ENCODE measurements at places on chromosomes 12 and 14.

DNA sequence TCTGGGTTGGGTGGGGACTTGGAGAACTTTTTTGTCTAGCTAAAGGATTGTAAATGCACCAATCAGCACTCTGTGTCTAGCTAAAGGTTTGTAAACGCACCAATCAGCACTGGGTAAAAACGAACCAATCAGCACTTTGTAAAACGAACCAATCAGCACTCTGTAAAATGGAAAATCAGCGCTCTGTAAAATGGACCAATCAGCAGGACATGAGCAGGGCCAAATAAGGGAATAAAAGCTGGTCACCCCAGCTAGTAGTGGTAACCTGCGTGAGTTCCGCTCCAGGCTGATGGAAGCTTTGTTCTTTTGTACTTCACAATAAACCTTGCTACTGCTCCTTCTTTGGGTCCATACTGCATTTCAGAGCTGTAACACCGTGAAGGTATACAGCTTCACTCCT is 1.7 kb upstream of the ACOT2 start:
- DNase-seq = no peak

DNA sequence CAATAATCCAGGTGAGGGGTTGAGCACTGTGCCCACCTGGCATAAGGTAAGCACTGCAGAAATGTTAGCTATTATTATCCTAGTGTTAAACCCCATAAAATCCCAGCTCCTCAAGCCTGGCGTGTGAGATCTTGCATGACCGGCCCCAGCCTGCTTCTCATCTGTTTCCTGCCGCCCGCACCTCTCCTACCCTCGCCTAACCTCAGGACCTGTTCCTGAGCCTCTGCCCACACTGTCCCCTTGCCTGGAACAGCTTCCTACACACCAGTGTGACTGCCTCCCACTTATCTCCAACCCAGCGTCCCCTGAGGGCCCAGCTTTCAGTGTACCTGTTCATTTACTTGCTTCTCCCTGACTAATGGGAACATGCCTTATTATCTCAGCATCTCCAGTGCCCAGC is 24.7 kb downstream of the ISCA2 start:
- DNase-seq = no peak

DNA sequence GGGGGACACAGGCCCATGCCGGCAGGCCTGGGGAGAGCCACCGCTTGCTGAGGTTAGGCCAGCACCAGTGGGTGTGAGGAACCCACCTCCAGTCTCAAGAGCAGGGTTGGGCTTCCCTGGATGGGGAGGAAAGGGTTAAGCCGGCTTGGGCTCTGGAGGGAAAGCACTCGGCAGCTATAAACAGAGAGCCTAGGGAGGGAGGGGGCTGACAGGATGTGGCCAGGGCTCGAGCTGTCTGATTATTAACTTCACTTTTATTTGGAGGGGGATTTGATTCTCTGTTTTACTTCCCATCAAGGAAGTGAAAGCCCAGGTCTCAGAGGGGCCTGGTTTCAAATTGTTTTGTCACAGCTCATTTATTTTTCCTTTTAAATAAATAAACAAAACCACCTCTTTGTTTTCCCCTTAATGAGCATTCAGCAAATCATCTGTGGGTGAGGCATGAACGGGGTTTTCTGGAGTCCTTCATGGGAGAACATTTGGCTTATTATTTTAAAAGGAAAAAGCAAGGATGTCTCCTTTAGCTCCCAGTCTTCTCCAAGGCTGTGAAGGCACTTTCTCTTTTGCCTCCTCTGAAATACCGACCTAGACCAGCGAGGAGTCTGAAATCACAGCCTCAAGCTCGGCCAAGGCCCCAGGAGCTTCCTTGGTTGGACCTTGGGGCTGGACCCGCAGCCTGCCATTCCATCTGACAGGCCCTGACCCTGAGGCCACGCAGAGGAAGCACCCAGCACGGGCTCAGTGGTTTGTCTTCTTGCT is 21.9 kb upstream of the ZFP36L1 start:
- DNase-seq = no peak

DNA sequence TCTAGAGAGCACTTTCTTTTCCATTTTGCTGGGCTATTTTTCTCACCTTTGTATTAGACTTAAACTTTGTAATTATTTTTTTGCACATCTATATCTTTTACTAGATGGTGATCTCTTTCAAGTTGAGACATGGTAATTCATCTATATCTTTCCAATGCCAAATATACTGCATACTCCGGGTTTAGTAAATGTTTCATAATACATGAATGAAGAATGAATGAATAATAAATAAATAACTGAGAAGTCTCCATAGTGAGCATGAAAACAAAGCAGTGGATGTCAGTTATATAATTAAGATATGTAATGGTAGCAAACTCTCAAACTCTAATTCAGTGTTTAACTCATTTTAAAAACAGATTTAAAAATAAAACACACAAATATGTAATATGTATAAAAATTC is 342.5 kb upstream of the KITLG start:
- no peak for DNase-seq

DNA sequence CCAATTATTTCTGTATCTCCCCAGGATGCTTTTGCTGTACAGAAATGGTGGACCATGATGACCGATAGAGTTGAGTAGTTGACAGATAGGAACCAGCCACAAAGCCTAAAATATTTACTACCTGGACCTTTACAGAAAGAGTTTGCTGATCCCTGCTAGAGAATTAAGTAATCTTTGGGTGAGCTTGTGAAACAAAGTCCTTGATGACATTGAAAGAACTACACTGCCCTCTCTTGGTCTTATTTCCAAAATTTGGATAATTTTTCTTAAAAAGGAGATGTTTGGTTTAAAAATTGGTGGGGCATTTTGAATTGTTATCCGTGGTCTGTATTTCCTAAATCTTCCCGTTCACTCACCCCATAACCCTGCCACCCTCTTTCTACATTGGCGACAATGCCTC is 13.7 kb upstream of the TCTN1 start:
- no peak for DNase-seq

- no peak for DNase-seq
These were observed 93.1 kb downstream of the SRGAP1 start for GRCh38 chr12:63937378-63938316.

- DNase-seq = no peak
These were observed 28.5 kb upstream of the MAGOHB start for GRCh38 chr12:10641735-10642500.

DNA sequence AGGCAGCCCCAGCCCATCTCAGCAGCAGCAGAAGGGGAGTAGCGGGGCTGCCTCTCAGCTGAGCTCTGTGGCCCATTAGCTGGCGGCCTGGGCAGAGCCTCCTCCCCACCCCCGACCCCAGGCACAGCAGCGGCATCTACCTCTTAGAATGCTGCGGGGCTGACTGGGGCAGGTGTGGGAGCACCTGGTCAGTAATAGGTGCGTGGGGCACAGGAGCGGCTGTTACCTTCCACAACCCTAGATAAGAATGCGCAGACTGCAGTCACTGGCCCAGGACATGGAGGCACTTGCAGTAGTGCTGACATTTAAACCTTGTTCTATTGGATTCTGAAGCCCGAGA is 35.6 kb downstream of the SYNE3 start:
- DNase-seq = no peak

DNA sequence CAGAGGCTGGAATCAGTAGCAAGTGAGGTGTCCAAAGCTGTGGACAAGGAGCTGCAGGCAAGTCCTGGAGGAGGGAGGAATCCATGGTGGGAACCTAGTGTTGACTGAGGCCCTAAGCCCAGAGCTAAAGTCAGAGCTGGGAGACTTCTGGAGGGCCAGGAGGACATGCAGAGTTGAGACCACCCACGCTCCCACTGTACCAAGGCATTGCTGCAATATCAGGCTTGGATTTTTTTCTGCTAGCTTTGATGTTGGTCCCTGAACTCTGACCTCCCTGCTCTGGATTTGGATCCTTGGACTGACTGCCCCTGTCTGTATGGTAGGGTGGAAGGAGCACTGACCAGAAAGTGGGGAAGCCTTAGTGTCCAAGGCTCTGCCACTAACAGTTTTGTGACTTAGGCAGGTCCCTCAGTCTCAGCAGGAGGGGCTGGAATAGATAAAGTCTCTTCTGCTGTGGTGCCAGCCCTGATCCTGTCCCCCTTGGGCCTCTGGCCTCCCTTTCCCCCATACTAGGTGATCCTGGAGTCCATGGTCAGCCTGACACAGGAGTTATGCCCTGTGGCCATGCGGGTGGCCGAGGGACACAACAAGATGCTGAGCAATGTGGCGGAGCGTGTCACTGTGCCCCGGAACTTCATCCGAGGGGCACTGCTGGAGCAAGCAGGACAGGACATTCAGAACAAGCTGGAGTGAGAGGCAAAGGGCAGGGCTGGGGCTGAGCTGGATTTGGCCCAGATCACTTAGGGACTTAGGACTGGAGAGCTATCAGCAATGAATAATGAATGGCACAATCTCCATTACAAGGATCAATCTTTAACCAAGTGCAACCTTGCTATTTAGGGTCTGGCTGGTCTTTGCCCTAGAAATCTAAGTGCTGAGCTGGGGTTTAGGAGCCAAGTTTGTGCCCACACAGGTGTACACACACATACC is 9.4 kb downstream of the CARMIL3 start:
- no peak for DNase-seq

- DNase-seq = no peak
These were observed 35.9 kb upstream of the CHST11 start for GRCh38 chr12:104420868-104421267.

DNA sequence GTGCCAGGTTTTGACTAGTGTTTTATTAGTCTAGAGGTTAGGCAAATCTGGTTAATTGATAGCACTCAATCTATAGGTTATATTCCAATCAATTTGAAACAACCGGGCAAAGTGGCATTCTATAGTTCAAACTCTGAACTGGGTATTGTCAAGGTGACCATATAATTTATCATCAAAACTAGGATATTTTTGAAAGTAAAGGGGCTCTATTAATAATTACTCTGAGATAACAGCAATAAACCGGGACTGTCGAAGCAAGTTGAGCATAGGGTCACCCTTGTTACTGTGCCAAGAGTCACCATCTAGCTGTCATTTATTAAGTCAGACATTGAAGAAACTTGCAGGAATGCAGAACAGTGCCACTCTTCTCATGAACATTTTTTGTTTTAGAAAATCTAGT is 321.2 kb downstream of the RAD51B start:
- DNase-seq = no peak

DNA sequence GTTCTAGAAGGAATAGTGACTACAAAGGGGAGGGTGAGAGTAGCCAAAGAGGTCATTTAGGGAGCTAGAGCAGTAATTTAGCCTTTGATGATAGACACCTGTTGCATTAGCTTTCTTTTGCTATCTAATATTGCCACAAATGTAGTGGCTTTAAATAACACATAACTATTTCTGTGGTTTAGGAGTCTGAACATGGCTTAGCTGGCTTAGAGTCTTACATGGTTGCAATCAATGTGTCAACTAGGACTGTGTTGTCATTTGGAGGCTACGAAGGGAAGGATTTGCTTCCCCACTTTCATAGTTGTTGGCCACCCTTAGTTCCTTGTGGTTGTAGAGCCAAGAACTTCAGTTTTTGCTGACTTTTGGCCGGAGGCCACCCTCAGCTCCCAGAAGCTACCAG is 99.9 kb downstream of the C12orf50 start:
- no peak for DNase-seq

Measured in stimulated activated CD8-positive, alpha-beta memory T cell treated with anti-CD3 and anti-CD28 coated beads, Interleukin-4, amount 100 ng/mL, for 1 hour (primary cell).